AG09319 (cell line): ENCODE measurements at places on chromosomes 1 and 21.

DNA sequence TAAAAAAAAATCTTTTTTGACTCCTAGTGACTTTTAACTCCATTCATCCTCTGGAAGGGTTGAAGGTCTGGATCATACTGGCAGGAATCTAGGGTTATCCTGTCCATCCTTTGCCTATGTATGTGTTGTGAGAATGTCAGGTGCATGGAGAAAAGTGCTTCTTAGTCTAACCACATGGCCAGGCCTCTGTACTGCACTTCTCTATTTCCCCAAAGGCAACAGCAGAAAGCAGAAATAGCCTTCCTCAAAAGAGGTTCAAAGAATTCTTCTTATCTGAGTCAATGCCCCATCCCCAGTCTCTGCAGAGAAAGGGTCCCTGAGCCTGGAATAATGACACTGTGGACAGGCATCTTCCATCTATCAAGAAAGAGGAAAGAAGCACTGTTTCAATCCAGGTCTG lies 85.7 kb upstream of the CD34 start:
- DNase-seq = no peak

- no peak for DNase-seq
These were observed 224.0 kb downstream of the KAZN start for GRCh38 chr1:14822493-14822892.

DNA sequence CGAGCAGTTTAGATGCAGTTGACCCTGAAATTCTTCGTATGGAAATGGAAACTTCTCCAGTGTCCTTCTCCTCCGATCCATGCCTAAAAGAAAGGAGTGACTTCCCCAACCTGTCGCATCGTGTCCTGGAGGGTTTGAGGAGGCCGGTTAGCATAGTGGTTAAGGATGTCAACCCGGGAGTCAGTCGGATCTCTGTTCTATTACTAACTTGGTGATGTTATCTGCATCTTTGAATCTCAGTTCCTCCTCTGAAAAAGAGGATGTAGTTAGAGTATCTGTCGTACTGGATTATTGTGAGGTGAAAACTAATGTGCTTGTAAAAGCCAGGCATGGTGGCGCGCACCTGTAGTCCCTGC lies 684 bp downstream of the ZBTB8B start:
- DNase-seq = no peak

DNA sequence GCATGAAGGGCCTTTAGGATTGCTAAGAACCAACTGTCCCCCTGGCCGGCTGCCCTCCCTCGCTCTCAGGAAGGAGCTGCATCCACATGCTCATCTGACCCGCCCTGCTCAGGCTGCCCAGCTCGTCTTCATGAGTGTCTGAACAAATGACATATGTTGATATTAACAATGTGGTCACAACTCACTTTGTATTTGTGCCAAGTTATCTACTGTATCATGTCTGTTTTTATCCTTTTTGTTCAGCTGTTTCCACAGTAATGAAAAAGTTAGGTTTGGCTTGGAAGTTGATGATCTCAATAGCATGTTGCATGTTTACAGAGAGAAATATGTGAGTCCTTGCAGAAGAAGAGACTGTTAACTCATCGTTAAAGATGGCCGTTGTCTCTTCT lies 75.1 kb downstream of the PHTF1 start:
- DNase-seq = no peak

DNA sequence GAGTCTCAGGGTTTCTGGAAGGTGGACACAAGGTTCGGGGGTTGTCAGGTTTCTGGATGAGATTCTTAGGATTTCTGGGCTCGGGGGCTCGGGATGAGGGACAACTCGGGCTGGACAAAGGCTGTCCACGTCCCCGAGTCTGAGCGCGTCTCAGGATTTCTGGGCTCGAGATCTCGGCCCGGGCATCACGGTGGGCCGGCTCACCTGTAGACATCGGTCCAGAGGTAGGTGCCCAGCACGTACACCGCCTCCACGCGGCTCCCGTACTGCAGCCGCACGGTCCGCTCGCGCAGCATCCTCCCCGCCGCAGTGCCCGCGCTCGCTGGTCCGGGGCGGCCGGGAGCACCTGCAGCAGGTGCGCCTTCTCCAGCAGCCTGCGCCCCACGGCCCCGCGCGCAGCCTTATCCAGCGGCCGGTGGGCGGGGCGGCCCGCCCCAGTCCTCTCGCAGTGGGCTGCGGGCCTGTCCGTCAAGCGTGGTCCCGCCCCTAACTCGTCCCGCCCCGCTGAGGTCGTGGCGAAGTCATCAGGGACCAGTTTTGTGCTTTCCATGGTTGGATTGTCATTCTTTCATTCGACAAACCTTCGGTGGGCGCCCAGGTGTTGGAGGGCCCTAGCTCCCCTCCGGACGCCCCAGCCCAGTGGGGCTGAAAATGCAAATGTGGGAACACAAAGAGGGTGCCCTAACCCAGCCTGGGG lies at the start of gene PADI2:
Gene PADI2 (minus strand): TSS at position 376 of the 697 bp plus-strand sequence. CDS start 80 bp downstream, at position 296.
- DNase-seq = no peak

DNA sequence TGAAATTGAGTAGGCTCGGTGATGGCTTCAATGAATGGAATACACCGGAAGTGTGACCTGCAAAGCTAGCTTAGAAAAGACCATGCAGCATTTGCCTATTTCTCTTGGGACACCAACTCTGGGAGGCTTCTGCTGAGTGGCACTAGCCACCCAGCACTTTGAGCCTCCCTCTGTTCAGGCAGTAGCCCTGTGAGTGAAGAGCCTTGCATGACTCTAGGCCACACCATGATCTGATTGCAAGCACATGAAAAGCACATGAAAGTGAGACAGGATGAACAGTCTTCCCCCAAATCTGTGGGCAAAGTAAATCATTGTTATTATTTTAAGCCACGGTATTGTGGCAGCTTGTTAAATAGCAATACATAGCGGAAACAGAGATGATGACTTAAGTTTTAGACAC lies 2.8 kb downstream of the CD48 start:
- no peak for DNase-seq

DNA sequence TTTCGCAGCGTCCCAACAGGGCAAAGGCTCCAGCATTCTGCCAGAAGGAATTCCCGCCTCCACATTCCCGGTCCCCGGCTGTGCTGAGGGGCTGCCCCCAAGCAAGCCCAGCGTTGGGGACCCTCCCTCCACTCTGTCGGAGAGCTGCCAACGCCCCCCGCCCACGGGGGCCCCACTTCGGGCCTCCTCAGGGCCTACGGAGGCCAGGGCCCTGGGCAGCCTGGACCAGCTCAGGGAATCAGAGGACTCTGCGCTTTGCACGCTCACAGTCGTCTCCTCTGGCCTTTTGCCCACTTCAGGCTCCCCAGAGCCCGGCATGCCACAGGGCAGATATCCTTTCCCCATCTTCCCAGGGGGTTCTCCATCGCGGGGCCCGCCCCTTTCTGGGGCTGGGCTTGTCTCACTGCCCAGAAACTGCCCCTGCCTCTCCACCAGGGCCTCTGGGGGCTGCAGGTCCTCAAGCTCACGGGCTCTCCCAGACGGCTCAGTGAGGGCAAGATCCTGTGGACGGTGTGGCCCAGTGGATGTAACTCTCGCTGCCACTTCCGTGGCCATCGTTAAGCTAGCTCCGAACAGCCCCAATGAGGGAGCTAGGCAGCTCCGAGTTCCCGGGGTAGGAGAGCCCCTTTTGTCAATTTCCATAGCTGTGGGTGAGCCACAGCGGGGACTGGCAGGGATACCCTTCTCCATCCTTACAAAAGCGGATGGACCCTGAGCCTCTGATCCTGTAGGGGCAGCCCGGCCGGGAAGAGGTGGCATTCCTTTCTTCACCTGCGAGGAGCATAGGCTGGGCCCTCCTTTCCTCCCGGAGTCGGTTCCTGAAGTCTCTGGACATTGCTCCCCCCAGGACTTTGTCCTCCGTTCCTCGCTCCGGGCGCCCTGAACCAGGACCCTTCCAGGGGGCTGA lies 2.8 kb downstream of the ITPKB start:
- DNase-seq = no peak

DNA sequence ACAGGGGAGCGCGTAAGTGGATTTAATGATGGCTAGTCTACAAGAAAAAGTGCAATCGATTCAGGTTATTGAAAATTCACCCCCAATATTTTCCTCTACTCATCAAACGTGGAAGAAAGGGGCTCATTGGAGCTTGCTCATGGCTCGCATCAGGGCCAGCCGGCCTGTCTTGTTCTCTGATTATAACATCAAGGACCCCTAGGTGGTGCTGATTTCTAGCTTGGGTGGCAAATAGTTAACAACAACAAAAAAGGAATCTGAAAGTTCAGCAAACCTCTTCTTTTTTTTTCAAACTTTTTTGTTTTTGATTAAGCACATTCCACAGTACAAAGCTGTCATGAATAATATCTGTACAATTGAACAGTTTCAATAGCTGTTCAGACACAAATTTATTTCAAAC lies 35.8 kb upstream of the SOD1 start:
- DNase-seq = no peak

GRCh38 chr1:89952605-89953130 lies 42.2 kb upstream of the ZNF326 start:
- DNase-seq = no peak

- no peak for DNase-seq
These were observed 316.4 kb upstream of the ADGRL2 start for GRCh38 chr1:81484284-81484683.

DNA sequence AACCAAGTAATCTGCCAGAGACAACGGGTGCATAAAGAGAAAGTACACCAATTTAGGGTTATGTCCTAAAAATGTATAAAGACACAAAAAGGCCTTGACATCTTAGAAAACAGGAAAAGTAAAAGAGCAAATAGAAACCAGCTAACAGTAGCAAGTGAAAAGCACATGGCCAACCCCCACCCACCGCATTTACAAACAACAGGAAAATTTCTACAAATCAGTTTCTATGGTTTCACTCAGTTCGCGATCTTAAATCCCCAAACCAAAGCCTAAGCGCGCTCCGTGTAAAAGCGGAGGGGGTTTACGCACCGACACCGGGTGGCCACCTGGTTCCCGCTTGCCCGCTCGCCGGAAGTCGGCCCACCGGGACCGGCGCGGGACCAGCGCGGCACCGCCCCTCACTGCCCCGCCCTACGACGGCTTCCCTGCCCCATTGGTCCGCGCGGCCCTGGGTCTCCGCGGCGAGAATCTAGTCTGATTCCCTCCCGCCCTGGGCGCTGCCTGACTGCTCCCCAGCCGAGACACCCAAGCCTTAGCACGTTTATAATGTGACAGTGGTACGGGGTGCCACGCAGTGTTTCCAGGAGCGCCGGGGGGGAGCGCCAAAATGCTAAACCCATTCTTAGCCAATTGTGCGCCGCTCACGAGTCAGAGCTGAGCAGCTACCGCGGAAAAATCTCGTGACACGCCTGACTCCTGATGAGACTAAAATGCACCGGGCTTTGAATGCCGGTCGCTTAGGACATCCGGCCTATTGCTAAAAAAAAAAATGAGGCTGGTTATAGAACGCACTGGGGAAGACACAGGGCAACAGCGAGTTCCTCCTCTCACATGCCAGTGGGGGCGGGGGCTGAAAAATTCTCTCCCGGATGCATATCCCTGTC lies at the start of gene GART:
Gene GART (minus strand): TSS at position 362 of the 884 bp plus-strand sequence. CDS start 2,802 bp downstream, outside the sequence.
- peak; percentile 39 for DNase-seq

DNA sequence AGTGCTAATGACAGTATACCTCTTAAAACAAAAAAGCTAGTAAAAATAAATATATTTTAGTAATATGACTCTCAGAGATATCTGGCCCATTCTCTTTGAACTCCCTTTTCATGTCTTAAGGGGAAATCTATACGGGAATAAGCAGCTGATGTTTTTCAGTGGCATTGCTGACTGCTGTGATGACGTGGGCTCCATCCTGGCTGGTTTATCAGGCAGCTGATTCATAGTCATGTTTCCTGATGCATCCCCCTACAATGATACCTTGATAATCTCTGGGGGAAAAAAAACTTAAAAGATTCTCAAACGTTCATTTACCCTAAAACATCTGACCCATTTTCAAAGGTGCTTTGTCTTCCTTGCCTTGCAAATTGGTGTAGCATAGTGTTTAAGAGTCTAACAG lies 53.8 kb downstream of the ABCA4 start:
- DNase-seq = no peak

GRCh38 chr1:50735443-50735842 lies 224.6 kb downstream of the FAF1 start:
- DNase-seq = no peak

GRCh38 chr1:39901464-39901713 lies 328 bp downstream of the MYCL start:
- DNase-seq = no peak

DNA sequence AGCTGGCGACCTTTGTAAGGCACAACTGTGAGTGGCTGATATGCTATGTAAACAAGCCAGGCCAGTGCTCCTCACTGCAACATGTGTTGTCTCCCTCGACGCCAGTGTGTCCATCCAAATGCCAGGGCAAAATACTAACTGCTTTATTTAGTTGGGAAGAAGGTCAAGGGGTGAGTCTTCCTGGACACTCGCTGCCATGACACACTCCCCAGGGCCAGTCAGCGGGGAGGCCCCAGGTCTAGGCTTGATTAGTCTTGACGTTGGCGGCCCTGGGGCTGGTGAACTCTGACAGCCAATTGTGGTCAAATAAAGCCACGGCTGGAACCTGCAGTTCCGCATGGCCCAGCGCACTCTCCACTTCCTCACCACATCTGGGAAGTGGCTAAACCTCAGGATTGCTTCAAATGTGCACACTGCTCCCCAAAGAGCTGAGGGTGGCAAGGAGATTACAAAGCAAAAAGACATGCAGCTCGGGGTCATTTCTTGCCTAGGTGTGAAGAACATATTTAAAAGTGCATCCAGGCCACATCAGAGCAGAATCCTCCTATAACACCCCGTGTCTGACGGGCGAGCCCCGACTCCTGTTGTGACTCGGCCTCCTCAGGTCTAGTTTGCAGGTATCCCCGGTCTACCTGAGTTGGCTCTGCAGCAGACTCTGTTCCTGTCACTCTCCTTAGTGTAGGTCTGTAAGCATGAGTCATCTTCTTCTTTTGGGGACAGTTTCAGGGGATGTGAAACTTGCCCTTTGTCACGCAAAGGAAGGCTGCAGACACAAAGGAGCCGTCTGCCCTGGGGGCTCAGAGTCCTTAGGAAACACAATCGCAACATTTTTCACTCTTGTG lies 183.5 kb downstream of the RUNX1 start:
- no peak for DNase-seq

DNA sequence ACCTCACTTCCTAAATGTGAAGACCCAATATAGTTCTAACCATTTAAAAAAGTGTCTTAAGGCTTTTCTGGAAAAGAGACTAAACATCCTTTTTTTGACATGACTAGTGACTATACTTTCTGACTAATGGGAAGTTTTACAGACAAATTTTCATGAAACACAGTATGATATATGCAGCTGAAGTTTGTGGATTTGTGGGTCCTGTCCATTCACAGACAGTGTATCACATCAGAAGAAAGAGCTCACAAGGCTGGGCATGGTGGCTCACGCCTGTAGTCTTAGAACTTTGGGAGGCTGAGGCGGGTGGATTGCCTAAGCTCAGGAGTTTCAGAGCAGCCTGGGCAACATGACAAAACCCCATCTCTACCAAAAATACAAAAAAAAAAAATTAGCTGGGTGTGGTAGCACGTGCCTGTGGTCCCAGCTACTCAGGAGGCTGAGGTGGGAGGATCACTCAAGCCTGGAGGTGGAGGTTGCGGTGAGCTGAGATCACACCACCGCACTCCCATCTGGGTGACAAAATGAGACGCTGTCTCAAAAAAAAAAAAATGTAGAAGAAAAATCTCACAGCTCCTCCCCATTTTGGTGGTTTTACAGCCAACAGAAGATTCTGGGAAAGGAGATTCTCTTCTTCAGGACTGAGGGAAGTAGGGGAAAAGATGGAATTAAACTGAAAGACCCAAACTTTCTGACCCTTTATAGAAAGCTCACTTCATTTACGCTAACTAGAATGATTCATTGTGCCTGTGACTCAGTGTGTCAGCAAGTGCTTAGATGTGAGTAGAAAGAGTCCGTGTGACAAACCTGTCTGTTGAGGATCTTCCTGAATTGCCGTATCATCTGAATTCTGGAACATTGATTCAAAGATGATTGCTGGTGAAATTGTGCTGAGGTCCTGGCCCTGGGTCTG lies 15.2 kb upstream of the YRDC start:
- DNase-seq = no peak

GRCh38 chr1:38088791-38089190 lies 42.2 kb upstream of the POU3F1 start:
- DNase-seq = no peak
